ENCODE measurements at places on chromosomes 13 and 19. TPM values are rescaled to one million over a fixed set of nuclear protein-coding genes. Genes with fewer than 3 reads are reported as not detected.

Gene SPACA4
- total RNA-seq, result not detected

Gene PPAN
- 82.1 TPM for total RNA-seq

Gene IRGC
- total RNA-seq, result not detected

Gene TLE6
- 1.0 TPM for total RNA-seq

Gene FFAR2
- not detected for total RNA-seq

Gene ATP4B
- not detected for total RNA-seq

Gene ZNF880
- 10.7 TPM for total RNA-seq

Gene VSTM1
- not detected for total RNA-seq

Gene TEX26
- not detected for total RNA-seq

Gene GJB6
- 2.6 TPM for total RNA-seq

Gene CD177
- not detected for total RNA-seq

Gene GAPDHS
- not detected for total RNA-seq

Gene MISP
- total RNA-seq, result not detected

Gene LATS2
- 2.2 TPM for total RNA-seq

Gene CRYL1
- 11.8 TPM for total RNA-seq

Gene N4BP2L2
- total RNA-seq, result 122 TPM

Gene ZFP36
- total RNA-seq, result 74.0 TPM

Gene S1PR2
- total RNA-seq, result 6.9 TPM

Gene PCCA
- total RNA-seq, result 8.0 TPM

Gene FGF22
- not detected for total RNA-seq

Gene CYP4F22
- total RNA-seq, result 0.34 TPM

Gene SMAD9
- not detected for total RNA-seq

Gene DZIP1
- total RNA-seq, result 0.11 TPM

Gene ZNF600
- 12.0 TPM for total RNA-seq

Gene CRB3
- 0.55 TPM for total RNA-seq

Gene CDC16
- total RNA-seq, result 70.6 TPM

Gene GJA3
- total RNA-seq, result not detected

Gene PRR20A
- not detected for total RNA-seq

Gene ONECUT3
- total RNA-seq, result not detected

Gene WDR87
- not detected for total RNA-seq

Data from T-helper 2 cell treated with Interferon-gamma antibody and Interleukin-4, amounts not matched to agents 100 ng/mL and 5 ng/mL, for 36 hours (primary cell).